ENCODE measurements at places on chromosomes 13 and 19. TPM values are rescaled to one million over a fixed set of nuclear protein-coding genes. Genes with fewer than 3 reads are reported as not detected.
A peak's percentile ranks its signal among the peaks of the same experiment; 100 is the strongest.

Gene POU2F2
- total RNA-seq = 0.50 TPM

Gene THSD1
- 5.4 TPM for total RNA-seq

- no peak overlapping the region for H3K27ac ChIP-seq
- H3K36me3 ChIP-seq = no peaks in the 10 kb centered on the region
- no peak for DNase-seq
Measured at GRCh38 chr19:3882041-3882384, 1.5 kb downstream of the ATCAY start.

DNA sequence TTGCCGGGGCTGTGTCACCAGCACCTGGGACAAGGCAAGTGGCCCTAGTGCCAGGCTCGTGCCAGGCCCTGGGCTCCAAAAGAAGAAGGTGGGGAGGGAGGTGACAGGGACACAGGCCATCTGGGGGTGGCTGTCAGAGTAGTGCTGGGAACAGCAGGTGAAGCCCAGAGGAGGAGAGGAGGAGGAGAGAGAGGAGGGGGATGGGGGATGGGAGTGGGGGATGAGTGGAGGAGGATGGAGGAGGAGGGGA, 18.7 kb downstream of the LSM4 start:
- DNase-seq = no peak
- peaks cover 49% of the 10 kb centered on the region for H3K4me1 ChIP-seq

Gene INAFM1
- total RNA-seq = 11.7 TPM

DNA sequence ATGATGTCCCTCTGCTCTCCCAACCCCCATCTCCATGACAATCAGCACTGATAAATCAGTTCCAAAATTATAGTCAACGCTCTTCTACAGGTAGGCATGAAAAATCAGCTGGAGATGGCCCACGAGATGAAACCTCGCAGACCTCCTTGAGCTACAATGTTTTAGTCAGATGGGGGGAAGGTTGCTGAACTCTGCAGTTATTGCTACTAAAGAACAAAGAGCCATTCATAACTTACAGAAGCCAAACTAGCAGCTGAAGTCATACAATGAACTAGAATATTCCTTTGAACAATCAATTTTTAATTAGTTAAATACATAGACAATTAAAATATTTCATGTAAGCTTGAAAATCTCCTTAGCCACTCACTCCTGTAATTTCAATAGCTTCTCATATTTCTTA, 179.2 kb downstream of the NHLRC3 start:
- no peak for DNase-seq
- H3K4me3 ChIP-seq = no peak overlapping the region
- no peaks in the 10 kb centered on the region for H3K36me3 ChIP-seq
- H3K27ac ChIP-seq = no peak overlapping the region
- no peaks in the 10 kb centered on the region for H3K27me3 ChIP-seq
- H3K4me1 ChIP-seq = no peaks in the 10 kb centered on the region

DNA sequence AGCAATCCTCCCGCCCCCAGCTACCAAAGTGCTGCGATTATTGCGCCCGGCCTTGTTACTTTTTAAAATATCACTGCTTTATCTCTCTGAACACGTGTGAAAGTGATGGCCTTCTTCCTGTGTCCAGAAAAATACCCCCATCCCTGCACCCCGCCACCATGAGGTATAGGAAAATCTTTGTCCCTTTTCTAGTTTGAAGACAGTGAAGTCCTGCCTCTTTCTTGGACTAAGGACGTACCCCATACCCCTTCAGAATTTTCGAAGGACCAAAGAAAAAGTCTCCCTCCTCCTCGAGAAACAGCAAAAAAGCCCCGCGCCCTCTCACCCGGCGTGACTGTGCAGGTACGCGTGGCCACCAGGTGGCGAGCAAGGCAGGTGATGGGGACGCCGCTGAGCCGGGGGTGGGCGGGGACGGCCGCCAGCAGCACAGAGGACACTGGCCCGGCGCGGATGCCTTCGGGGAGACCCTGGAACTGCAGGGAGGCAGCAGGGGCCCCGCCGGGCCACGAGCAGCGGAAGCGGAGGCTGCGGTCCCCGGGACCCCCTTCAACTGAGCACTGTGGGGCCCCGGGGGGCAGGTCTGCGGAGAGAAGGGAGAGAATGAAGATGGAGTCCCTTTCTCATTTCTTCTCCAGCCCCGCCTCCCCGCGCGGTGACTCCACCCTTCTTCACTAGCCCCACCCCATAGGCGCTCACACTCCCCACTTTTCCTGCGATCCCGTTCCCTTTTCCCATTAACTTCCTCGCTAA, 3.2 kb downstream of the VSIG10L start:
- no peaks in the 10 kb centered on the region for H3K36me3 ChIP-seq
- peak; percentile 82 for DNase-seq
- peak overlapping the region; percentile 75 for H3K4me3 ChIP-seq
- H3K4me1 ChIP-seq = peaks cover 5% of the 10 kb centered on the region
- H3K27ac ChIP-seq = no peak overlapping the region
- no peaks in the 10 kb centered on the region for H3K27me3 ChIP-seq

DNA sequence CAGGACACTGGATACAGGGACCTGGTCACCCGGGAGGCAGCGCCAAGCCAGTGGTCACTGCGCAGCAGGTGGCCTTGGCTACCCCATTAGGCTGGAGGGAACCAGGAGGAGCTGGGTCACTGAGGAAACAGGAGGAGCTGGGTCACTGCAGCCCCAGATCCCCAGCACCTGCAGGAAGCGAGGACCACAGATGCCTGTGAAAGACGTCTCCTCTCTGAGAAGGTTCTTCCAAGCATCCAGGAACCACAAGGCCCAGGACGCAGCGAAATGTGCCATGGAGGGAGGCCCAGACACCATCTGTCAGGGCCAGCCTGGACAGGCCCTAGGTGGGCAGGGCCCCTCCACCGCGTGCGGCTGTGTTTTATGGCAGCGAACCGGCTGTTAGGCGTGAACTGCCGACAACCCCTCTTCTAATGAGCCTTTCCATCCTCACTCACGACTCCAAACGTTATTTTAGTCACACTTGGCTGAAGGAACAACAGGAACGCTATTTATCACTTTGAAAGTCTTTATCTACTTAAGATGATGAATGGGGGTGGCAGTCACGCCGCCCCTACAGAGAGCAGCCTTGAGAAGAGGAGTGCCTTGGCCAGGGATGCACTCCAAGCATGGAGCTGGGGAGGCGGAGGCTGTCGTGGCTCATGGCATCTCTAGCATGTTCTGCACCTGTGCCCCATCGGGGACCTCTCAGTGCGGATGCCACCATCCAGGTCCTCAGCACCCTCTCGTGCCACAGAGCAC, 53.3 kb downstream of the CEBPG start:
- no peaks in the 10 kb centered on the region for H3K36me3 ChIP-seq
- DNase-seq = peak; percentile 43
- no peak overlapping the region for H3K4me3 ChIP-seq
- H3K27ac ChIP-seq = no peak overlapping the region
- no peaks in the 10 kb centered on the region for H3K27me3 ChIP-seq
- H3K4me1 ChIP-seq = no peaks in the 10 kb centered on the region

Gene RDH8
- total RNA-seq = not detected

DNA sequence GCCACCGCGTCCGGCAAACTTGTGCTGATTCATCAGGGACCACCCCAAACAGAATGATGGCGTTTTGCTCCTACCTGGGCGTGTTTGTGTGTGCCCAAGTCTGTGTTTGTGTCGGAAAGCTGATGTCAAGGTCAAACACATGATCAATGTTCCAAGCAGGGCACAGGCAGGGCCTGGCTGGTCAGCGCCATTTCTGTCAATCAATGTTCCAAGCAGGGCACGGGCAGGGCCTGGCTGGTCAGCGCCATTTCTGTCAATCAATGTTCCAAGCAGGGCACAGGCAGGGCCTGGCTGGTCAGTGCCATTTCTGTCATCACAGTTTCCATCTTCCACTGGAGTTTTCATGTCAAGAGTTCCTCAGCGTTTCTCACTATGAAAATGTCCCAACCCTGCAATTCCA, 14.9 kb upstream of the GRTP1 start:
- no peak for DNase-seq
- H3K27me3 ChIP-seq = no peaks in the 10 kb centered on the region
- no peaks in the 10 kb centered on the region for H3K36me3 ChIP-seq
- no peak overlapping the region for H3K4me3 ChIP-seq
- H3K4me1 ChIP-seq = no peaks in the 10 kb centered on the region
- H3K27ac ChIP-seq = no peak overlapping the region

Gene TPTE2
- not detected for total RNA-seq

Data from heart left ventricle (tissue), 16 donors.